Stimulated activated CD4-positive, alpha-beta T cell treated with anti-CD3 and anti-CD28 coated beads, TNF-alpha, amount 100 ng/mL, for 1 hour (primary cell): ENCODE measurements at places on chromosomes 1 and 21.
A peak's percentile ranks its signal among the peaks of the same experiment; 100 is the strongest.

DNA sequence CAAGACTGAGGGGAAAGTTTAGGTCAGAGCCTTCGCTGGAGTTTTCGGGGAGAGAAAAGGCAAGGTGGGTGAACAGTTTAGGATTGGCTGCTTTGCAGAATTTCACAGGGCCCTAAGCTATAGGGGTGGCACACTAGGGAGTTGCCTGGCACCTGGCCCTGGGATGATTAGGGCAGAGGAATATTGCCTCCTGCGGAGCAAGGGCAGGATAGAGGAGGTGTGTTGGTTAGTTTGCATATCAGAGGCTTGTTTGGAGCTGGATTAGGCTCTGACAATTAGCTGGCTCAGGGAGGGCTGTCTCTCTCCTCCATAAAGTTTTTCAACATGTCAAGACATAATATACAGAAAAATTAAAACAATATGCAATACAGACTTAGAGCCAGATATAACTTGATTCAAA is 436.4 kb downstream of the DISC1 start:
- DNase-seq = no peak

- no peak for DNase-seq
Observed at GRCh38 chr1:62693123-62693522, 4.9 kb upstream of the DOCK7 start.

DNA sequence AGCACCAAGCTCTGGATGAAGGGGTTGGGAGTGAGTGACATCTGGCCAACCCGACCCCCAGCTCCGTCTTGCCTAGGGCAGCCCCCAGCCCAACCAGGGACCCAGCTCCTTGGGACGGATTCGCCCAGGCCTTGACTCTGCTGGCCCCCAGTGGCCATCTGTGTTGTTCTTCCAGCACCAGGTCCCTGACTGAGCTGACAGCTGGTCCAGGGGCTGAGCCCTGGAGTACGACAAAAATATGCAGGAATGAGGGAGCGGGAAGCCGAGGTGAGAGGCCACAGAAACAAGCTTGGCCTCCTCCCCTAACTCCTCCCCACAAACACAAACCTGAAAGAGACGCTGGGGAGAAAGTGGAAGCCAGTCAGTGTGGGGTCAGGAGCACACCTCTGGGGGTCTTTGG is 55.0 kb upstream of the PAX7 start:
- peak; percentile 43 for DNase-seq

DNA sequence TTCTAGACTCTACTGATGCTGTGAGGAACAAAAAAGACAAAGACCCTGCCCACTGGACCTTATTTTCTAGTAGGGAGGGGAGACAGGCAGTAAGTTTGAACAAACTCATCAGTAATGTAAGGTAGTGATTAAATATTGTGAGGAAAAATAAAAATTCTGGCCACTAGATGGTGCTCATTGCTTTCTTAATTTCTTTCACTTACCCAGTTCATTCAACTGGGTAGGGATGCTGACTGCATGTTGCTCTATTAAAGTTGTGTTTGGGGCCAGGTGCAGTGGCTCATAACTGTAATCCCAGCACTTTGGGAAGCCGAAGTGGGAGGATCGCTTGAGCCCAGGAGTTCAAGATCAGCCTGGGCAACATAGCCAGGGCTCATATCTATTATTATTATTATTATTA is 6.3 kb upstream of the KYAT3 start:
- no peak for DNase-seq

DNA sequence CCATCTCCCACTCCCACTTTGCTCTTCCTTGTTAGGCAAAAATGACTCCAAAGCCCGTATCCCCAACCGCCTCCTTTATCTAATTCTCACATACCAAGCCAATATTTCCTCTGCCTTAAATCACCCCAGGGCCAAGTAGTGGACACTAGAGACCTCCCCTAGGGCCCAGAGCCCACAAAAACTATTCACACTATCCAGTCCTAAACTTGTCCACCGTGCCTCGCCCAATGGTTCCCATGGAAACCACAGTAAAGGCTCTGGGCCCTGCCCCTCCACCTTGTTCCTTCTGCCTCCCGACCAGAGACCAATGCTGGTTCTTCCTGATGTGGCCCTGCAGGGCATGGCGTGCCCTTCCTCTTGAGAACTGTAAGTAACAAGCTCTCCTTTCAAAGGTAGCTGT is 11.8 kb downstream of the CFAP107 start:
- DNase-seq = no peak
